Activated CD4-positive, alpha-beta T cell treated with anti-CD3 and anti-CD28 coated beads for 1 hour (primary cell): ENCODE measurements at places on chromosomes 1 and 21.

GRCh38 chr1:194717334-194717733 is 1530.9 kb upstream of the B3GALT2 start:
- DNase-seq, result no peak

DNA sequence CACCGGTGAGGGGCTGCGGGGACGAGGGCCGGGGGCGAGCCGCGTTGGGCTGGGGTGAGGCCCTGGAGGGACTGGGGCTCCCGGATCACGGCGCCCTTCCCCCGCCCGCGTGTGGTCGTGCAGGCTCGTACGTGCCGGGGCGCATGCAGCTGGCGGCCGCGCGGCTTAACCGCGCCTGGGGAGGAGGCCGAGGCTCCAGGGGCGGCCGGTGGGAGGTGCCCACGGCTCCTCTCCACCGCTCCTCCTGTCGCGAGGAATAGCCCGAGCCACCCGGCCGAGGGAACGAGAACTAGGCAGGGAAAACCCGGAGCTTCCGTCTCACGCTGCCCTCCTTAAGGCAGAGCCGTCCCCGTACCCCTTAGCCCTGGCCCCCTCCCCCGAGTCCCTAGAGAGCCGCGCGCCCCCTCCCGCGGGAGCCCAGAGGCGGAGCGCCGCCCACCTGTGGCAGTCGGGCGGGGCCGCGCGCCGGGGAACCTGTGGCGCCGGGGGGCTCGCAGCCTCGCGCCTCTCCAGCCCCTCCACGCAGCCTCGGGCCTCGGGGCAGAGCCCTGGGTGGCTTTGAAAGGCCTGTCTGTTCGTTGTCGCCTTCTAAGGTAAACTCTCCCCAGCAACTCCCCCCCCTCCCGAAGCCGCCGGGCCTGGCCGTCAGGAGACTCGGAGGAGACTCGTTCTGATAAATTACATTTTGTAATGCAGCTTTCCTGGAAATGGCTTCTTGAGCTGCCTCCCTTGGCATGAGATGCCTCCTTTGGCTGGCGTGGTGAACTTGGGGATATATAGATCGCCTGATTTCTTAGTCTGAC is 746 bp downstream of the AK4 start:
- DNase-seq, result peak; percentile 9

GRCh38 chr1:230464671-230465070 is 38.5 kb upstream of the PGBD5 start:
- DNase-seq, result no peak

- DNase-seq, result no peak
Observed at GRCh38 chr1:19042675-19043578, 86.5 kb upstream of the IFFO2 start.

GRCh38 chr1:42170779-42171621 is 6.5 kb upstream of the GUCA2A start:
- no peak for DNase-seq

DNA sequence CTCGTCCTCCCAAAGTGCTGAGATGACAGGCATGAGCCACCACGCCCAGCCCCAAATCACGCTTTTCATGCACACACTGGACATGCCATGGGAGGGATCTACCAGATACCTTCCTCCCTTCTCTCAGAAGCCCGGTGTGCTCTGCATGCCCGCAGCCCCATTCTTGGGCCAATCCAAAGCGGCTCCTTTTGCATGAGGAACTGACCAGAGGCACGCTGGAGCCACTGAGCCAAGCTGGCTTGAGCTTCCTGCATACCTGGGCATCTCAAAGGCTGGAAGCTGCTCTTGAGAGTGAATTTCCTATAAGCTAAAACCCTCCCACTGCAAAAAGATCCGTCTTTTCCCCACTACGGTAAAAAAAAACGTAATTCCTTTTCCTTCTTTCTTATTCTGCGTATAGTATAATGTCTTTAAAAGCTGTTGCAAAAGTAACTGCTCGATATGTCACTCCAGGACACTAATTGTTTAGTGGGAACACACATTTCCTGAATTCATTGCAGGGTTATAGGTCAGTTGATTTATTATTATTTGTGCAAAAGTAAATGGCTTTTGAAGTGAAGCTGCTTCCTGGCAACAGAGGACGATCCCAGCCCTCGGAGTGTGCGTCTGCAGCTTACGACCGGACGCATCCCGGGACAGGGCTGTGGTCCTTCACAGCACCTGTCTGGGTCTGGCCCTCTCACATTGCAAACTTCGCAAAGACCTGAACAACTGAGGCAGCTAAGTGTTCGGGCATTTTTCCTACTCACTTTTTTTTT is 61.8 kb upstream of the ETS2 start:
- DNase-seq, result no peak

DNA sequence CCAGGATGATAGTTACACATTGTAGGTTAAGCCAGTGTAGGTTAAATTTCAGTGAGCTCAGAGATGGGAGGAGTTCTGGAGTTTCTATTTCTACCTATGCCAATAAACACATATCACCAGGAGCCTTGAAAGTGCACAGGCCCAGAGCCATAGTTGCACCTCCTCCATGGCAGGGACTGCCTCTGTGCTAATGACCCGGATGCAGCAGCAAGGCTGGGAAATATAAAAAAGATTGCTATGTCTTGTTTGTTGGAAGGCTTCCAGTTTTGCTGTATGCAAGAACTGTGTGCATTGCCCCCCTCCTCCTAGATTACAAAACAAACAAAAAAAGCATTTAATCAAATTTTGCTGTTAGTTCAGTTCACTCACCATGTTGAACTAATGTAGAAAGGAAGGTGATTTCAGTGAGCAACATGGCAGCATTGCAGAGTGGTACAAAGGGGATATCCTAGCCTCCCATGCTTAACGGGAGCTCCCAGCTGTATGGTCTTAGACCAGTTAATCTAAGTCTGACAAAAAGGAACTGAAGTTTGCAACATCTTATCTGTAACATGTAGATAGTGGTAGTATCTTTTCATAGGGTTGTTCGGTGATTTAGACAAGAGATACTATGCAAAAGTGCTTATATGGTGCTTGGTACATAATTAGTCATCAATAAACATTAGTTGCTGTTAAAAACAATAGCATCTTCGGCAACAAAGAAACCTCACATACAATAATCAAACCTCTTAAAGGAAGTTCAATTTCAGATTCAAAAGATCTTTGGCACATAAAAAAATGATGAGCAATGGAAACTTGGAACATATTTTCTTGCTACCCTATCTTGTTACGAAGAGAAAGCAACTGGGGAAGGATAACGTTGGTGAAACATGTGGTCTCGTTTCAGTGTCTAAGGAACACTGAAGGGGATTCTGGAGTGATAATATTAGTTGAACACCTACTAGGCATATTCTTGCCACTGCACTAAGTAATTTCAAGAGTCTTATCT is 309.5 kb downstream of the ASTN1 start:
- DNase-seq, result no peak

DNA sequence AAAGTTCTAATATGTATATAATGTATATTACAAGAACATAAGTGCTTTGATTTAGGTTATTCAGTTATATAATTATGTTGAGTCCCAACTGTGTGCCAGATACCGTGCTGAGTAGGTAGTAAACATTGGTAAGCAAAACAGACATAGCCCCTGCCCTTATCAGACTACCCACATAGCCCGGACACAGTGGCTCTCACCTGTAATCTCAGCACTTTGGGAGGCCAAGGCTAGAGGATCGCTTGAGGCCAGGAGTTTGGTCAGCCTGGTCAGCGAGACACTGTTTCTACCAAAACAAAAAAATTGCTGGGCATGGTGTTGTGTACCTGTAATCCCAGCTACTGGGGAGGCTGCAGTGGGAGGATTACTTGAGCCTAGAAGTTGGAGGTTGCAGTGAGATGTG is 30.7 kb downstream of the RNF11 start:
- no peak for DNase-seq

DNA sequence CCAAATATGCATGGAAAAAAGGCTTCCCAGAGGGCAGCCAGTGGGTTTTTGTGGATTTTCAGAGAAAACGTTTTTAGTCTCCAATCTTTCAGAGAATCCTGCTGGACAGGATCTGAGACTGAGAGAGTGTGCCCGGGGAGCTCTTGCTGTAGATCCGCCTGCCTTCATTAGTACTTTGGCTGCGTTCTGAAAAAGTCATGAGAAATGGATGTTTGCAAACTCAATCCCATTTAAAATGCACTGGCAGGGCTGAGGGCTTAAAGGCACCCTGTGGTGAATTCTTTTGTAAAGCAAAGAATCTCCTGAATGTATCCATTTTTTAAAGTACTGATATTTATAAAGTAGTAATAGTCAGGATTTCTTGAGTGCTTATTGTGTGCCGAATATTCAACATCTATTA is 22.2 kb downstream of the FOXD2 start:
- no peak for DNase-seq

DNA sequence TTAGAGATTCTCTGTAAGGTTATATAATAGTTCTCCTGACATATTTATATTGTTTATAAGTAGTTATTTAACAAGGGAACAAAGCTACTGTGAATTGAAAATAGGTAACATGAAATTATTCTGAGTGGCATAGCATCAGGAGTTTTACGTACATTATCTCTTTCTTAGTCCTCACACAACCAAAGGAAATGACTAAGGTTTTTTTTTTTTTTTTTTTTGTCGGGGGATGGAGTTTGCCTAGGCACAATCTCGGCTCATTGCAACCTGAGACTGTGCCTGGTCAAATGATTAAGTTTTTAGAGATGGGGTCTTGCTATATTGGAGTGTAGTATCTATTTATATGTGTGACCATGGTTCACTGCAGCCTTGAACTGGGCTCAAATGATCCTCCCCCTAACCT is 24.9 kb downstream of the TMED5 start:
- no peak for DNase-seq

DNA sequence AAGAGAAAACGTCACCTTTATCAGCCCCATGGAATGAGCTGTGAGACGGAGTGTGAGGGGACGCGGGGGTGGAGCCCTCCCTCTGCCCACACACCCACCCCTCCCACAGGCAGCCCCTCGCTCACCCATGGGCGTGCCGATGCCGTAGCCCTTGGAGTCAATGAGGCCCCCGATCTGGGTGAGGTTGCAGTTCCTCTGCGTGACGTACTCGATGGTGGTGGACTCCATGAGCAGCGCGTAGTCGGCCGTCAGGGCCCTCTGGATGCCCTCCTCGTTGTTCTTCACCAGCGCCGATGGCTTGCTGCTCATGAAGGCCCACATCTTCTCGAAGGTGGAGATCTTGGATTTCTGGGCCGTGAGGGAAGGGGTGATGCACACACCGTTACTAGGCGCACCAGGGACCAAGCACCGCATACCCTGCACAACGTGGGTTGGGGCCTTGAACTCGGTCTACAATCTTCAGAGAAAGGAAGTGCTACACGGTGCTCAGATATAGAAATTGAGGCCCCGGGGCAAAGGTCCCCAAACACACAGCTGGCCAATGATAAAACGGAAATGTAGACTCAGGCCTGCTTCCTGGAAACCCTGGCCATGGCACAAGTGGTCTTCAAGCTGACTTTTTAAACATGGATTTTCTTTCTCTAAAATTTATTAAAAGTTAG is 228.2 kb downstream of the GRIK3 start:
- no peak for DNase-seq

DNA sequence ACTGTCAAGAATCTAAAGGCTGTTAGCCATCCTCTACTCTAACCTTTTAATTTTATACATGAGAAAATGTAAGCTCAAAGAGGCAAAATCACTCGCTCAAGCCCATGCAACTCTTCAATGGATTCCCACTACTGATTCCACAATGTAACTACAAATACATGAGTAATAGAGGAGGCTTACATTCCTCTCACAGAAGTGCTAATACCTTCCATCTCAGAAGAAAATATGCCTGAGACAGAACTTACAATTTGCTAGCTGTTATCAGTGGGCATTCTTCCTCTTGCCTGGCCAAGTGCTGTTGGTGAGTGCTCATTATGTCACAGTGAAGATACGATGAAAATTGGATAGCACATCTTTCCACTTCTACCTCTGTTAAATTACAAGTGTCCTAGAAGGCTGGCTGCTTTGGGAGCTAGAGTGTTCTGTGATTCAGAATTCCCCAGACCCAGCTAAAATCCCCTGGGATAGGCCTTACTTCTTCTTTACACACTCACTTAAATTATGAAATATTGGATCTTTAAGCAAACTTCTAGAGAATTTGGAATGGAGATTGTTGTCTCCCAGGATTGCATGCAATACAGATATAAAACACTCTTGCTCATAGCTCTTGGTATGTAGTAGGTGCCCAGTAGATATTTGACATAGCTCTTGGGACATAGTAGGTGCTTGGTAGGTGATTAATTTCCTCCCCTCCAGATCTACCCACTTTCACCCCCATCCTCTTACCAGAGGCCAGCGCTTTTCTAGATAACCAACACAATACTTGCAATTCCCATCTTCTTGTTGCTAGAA is 24.1 kb downstream of the BCL9 start:
- DNase-seq, result no peak

DNA sequence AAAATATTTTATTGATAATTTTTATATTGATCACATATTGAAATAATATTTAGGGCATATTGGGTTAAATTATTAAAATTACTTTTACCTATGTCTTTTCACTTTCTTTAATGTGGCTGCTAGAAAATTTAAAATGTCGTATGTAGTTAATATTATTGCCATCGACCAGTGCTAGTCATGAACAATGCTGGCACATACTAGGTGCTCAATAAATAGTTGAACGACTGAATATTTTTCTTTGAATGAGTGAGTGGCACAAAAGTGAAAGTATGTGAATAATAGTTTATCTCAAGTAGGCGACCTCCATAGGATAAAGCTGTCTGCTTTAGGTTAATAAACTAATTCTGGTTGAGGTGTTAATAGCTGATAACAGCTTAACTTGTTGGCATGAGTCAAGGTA is 150.8 kb upstream of the FGGY start:
- DNase-seq, result no peak

- DNase-seq, result no peak
Observed at GRCh38 chr1:201399352-201400126, 415 bp upstream of the LAD1 start.

DNA sequence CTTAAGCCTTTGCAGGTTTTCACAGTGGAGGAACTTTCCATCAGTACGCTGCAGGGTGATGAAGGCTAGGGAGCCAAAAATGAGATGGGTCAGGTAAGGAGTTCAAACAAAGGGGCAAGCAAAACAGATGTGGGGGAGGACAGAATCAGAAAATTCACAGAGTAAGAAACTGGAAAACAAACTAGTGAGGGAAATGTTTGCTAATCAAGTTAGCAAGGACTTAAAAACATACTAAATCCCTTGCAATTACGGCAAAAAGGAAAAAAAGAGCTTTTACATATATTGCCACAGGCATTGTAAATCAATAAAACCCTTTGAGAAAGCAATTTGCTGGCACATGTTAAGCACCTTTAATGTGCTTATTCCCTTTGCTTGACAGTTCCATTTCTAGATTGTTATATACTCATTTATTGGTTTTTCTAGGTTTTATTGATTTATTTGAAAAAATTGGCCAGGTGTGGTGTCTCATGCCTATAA is 45.8 kb upstream of the SERBP1 start:
- no peak for DNase-seq

- DNase-seq, result no peak
Observed at GRCh38 chr1:213122514-213122929, 71.5 kb downstream of the RPS6KC1 start.

GRCh38 chr1:206636671-206637070 is 1.3 kb downstream of the DYRK3 start:
- DNase-seq, result no peak
